Adrenal gland (tissue), 19 donors: ENCODE measurements at places on chromosomes 12 and 14. TPM values are rescaled to one million over a fixed set of nuclear protein-coding genes. Genes with fewer than 3 reads are reported as not detected.

Gene B4GALNT1
- total RNA-seq, result 0.54 TPM

Gene RNFT2
- 7.5 TPM for total RNA-seq

DNA sequence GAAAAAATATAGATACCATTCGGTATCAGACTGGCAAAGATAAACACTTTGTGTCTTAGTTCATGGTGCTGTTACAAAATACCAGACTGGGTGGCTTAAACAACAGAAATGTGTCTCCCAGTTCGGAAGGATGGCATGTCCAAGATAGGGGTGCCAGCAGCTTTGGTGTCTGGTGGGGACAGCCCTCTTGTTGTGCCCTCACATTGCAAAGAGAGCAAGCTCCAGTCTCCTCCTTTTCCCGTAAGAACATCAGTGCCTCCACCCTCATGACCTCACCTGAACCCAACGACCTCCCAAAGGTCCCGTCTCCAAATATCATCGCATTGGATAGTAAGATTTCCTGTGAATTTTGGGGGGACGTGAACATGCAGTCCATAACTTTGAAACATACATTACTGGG lies 12.4 kb downstream of the ZBTB42 start:
- no peaks in the 10 kb centered on the region for H3K27me3 ChIP-seq
- no peak overlapping the region for H3K4me3 ChIP-seq
- no peaks in the 10 kb centered on the region for H3K36me3 ChIP-seq
- peaks cover 8% of the 10 kb centered on the region for H3K4me1 ChIP-seq

Gene KRT79
- total RNA-seq, result not detected
